ENCODE measurements at places on chromosomes 3 and 15.

DNA sequence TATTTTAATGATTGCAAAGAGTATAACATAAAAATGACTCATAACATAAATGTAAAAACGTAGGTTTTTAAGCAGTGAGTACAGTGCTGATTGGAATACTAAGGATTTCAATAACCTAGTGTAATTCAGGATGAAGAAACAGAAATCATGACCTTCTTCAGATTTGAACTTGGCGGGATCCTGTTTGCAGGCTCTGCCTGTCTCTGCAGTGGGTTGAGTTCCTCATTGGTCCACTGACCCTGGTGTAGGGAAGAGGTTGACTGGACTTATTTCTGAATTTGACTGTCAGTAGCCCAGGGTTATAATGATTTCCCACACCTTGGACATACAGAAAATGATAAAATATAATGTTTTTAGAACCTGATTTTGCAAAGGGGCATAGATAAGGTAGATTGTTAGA is 171.7 kb downstream of the FNDC3B start:
- no peak for DNase-seq

DNA sequence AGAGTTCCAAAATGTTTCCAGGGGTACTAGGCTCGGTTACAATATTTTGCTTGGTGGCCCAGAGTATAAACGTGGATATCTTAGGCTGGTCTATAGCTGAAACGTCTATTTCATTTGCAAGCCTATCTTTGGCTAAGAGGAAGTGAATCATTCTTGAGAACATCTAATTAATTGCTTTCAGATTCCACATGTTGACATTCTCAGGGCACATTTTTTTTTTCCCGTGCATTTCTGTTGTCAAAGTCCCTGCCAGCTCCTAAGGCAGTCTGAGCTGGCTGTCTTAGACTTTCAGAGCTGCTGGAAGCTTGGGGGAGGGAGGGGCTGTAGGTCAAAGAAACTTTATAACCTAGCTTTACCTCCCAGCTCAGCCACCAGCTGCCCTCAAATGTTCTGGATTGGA is 23.2 kb upstream of the LAMP3 start:
- no peak for DNase-seq

DNA sequence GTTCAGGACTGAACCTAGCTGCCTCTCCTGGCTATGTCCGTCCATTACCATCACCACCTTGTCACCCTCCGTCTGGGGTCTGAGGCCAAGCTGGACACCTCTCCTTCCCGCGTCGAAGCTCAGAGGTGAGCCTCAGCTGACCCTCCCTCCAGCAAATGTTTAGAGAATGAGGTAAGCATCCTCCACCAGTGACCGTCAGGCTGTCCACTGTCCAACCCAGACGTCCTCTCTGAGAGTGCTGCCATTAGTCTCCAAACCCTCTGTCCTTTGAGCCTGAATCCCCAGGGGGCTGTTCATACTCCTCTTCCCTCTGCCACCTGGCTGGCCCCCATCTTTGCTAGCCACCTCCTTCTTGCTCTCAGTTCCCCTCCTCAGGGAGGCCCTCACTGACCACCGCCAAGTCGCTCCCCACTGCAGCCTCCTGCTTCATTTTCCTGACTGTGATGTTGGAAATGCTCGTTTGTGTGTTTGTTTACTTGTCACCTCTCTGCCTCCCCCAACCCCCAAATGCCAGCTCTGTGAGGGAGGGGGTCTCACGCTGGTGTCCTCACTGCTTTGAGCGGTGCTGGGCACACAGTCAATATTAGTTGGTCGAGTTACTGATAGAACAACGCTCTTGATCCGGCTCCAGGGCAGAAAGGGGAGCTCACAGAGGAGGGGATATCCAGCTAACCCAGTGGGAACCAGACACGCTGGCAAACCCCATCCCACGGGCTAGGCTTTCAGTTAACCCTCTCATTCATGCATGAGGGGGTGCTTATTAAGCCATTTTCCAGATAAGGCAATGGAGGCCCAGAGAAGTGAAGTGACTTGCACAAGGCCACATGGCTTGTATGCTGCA is 64.9 kb downstream of the IQSEC1 start:
- no peak for DNase-seq

DNA sequence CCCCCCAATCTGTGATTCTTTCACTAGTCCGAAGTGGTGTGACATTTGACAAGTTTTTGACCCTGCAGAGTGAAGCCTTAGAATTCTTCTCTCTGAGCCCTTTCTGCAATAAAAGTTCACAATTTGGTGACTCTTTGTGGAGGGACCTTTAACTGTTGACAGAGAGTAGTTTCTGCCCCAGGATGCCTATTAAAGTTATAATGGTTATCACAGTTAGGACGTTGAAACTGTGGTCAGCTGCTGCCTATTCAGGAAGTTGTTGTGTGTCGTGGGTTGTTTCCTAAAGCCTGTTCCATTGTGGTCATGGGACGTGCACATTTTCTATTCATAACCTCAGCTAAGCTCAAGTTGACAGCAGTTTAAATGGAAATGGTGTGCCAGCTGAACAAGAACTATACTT is 274.5 kb downstream of the NEK10 start:
- no peak for DNase-seq

DNA sequence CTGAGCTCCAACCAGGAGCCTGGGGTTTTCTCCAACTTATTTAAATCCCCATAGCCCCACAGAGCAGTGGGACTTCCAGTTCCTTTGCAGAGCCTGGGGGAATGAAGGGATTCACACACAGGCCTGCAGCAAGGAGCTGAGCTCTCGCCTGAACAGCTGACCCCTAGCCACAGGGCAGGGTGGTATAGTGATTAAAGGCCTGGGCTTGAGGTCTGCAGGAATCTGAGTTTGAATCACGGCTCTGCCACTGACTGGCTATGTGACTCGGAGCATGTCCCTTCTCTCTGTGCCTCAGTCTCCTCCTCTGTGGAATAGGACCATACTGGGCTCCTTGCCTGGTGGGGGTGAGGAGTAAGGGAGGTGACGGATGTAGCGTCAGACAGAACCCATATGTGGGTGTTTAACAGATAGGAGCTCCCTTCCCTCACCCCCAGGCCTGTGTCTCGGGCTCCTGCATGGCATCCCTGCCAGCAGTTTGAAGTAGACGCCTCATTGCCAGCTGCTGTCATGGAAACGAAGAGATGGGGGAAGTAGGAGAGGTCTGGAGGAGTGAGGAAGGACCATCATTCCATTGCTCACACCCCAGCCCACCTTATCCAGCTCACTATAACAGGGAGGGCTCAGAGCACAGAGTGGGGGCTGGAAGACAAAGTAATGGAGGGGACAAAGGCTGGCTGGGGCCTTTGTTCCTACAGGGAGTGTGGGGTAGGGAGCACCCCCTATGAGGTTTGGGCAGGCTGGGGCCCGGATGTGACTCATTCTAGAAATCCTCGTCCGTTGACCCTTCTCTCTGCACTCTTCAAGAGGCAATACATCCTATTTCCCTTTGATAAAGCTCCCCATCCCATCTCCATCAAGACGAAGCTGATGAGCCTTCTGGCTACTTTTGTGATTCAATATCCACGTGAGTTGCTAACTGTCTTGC is 14.8 kb downstream of the HRH1 start:
- DNase-seq: no peak

DNA sequence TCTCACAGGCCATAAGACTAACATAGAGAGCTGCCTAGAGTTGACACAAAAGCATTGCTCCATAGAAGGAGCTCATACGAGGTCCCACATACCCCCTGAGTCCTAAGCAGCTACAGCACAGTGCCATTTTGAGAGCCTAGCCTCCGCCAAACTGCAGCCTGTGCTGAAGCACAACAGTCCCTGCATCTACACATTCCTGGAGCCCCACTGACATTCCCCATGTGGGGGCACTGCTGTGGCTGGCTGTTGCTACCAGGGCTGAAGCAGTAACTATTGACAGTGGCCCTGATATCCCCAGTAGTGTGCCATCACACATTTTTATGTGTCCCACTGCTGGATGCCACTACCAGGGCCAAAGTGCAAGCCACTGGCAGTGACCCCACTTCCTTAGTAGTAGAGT is 80.3 kb downstream of the CERS3 start:
- no peak for DNase-seq

- DNase-seq: peak; percentile 58
Measured at GRCh38 chr3:136751316-136752171, 634 bp downstream of the STAG1 start.

DNA sequence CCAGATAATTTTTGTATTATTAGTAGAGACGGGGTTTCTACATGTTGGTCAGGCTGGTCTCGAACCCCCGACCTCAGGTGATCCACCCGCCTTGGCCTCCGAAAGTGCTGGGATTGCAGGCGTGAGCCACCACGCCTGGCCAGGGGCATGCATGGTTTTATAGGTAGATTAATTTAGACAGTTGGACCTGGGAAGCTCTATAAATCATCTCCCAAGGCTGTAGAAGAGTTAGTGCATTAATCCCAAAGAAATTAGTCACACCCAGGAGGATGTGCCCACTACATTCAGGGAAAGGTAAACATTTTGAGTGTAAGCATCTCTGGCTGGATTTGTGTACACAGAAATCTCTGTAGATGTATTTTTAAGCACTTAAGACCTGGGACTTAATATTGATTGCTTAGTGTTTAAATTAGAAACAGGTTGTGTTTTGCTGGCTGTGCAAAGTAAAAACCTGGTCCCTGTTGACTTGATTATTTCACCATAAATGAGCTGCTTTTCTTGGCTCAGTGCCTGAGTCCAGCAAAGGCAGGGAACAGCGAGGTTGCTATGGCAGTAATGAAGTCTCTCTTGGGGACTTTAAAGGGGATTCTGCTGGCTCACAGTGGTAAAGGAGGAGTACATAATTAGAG is 19.2 kb downstream of the EXOSC7 start:
- DNase-seq: no peak

GRCh38 chr3:70861855-70862254 is 549.4 kb upstream of the MDFIC2 start:
- DNase-seq: no peak

- no peak for DNase-seq
Measured at GRCh38 chr3:151684094-151684493, 49.6 kb upstream of the AADACL2 start.

DNA sequence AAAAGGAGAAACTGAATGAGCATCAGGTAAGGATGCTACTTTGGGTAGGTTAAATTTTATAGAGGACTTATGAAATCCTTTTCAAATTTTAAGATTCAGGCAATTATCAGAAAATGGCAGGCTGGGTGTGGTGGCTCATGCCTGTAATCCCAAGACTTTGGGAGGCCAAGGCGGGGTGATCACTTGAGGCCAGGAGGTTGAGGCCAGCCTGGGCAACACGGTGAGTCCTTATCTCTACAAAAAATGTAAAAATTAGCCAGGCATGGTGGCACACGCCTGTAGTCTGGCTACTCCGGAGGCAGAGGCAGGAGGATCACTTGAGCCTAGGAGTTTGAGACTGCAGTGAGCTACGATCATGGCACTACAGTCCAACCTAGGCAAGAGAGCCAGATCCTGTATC is 23.1 kb downstream of the DCUN1D1 start:
- no peak for DNase-seq

GRCh38 chr3:60674870-60675269 is 576.4 kb downstream of the FHIT start:
- no peak for DNase-seq

DNA sequence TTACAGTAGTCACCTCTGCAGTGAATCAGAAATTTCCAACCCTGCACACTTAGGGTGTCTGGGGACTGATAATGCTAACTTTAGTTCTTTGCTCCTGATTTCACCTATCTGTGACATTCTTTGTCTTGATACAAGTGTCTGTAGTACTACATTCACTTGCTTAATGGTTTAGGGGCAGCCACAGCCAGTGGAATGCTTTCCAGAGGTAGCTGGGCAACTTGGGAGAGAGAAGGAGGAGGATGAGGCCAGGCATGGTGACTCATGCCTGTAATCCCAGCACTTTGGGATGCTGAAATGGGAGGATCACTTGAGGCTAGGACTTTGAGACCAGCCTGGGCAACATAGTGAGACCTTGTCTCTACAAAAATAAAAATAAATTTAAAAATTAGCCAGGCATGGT is 8.5 kb downstream of the BAHD1 start:
- DNase-seq: no peak

DNA sequence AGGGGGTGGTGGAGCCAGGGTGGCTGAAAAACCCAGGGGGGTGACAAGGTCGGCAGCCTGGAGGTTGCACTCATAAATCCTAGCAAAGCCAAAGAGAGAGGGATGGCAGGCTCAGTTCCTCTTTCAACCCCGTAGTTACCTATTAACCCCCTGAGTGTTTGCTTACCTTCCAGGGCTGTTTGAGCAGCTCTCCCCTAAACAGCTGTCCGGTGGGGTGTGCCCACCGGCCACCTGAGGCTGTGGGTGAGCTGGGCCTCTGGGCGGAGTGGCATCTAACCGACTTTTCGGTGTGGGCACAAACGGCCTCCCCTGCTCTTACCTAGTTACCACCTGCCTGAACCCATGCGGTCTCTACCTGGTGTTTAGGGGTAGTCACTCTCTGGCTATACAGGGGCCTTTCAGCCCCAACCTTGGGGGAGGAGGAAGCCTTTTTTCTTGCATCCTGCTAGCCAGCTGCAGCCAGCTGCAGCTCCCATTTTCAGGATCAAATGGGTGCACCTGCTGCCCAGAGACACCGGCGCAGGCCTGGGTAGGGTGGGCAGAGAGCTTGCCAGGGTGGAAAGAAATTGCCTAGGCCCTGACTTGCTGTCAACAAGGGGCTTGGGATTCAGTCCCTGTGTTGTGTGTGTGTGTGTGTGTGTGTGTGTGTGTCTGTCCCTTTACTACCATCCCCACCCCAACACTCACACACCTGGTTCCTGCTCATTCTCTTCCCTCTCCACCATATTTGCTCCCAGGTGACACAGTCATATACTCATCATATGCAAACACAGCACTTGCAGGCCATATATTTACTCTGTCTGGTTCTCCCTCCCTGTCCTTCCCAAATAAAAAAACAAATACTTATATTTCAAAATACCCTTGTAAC is 3.7 kb downstream of the DLL4 start:
- no peak for DNase-seq

DNA sequence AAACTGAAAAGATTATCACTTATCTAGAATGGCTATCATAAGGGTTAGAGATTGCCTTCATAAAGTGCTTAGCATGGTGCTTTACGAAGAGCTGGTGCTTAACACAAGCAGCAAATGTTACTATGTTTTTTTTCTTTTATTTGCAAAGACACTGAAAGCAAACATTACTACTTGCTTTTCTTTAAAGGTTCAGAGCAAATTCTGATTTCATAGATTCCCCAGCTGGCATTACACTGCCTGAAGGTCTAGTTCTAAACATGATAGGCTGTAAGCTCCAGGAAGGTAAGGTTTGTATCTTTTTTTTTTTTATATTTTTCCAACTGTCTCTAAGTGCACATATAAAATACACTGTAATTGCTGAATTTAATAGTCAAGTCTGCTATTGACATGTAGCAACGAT is 71.9 kb downstream of the UQCC5 start:
- DNase-seq: no peak

- no peak for DNase-seq
Measured at GRCh38 chr3:33941804-33942203, 143.4 kb downstream of the PDCD6IP start.

DNA sequence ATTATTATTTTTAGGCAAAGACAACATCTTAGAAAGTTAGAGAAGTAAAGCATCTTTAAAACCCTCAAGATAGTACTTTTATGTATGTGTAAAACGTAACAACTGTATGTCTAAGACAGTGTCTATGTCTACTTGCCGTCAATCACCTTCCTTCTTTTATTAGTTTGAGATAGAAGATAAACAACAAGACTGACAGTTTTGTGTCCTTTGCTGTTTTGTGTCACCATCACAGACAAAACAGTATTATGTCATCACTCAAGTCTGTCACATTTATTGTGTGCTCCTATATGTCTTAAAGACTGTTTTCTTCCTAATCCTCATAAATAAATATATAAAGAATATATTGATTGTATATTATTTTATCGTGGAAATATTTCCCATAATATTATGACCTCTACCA is 908.3 kb downstream of the CADM2 start:
- no peak for DNase-seq
